ENCODE measurements at places on chromosomes 4 and X.

- no peak for DNase-seq
Measured at GRCh38 chrX:16076834-16077233, 46.5 kb upstream of the GRPR start.

DNA sequence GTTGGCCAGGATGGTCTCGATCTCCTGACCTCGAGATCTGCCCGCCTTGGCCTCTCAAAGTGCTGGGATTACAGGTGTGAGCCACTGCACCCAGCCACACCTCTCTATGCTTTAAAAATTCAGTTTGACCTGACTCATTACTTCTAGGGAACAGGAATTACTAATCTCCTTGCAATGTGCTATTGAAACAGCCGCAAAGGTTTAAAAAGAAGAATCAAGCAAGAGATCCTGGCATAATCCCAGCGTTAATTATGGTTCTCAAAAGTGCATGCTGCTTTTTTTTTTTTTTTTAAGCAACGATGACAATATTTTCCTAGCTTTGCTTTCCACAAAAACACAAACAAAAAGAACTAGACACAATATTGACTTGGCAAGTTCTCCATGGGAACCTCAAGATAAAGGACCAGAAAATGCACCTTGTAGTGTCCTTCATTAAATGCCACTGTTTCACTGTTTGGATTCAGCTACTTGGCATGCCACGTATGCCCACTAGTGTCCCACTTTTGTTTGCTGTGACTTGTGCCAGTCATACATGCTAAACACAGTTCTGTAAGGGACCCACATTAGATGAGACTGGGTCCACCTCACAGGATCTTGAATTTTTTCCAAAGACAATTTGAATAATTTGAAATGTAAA lies 112.6 kb upstream of the PPARGC1A start:
- DNase-seq = no peak

DNA sequence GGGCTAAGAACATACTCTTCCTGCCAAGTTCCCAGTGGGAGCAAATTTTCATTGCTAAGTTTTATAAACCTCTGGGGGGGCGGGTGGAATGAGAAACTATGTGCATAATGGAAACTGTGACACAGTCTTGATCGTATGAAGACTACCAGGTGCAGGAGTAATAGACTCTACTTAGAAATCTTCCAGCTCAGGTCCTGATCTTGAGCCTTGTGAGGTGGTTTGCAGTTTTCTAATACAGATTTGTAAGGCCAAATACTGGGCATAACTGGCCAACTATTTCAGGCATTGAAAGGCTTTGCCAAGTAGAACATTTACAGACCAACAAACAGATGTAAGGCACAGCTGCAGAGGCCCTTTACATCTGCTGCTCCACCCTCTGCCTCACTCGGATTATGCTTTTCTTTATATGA lies 89.7 kb upstream of the CBR4 start:
- no peak for DNase-seq

GRCh38 chr4:7980036-7980435 lies 40.4 kb upstream of the AFAP1 start:
- no peak for DNase-seq

DNA sequence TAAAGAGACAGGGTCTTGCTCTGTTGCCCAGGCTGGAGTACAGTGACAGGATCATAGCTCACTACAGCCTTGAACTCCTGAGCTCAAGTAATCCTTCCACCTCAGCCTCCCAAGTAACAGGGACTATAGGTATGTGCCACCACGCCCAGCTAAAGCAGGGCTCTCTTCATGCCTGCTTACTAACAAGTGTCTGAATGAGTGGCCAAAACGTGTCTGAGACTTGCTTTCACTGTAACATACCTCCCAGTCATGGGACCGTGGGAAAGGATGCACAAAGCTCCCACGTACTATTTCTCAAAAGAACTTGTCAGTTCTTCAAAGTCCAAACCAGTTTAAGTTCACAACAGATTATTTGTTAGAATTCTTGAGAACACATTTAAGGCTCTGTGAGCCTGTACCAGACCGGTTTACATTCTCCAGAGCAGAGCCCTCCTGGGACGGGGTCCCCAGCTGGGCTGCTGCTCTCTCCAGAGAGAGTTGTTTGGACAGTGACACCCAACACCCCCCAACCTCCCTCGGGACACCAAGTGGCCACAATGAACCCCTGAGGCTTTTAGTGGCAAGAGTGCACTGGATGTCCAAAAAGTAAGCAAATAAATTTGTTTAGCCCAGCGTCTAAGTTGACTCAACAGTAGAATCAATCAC lies 24.1 kb downstream of the SH3KBP1 start:
- no peak for DNase-seq

DNA sequence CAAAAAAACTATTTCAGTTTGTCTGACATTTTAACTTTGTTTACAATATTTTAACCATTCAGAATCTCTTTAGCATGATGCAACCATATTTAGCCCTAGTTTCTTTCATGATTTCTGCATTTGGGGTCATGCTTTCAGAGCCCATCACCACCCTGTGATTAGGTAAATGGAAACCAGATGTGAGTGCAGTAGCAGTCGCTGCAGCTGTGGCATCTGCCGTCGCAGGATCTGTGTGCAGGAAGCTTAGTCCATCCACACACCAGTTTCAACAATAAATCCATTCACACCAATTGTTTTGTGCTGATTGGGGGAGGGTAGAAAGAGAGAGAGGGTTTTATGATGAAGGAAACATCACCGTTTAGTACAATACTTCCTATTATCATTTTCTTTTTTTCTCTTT lies 130.5 kb downstream of the CPEB2 start:
- no peak for DNase-seq

GRCh38 chr4:152448038-152448707 lies 87.7 kb downstream of the FBXW7 start:
- DNase-seq = no peak

GRCh38 chr4:6724421-6725111 lies 8.6 kb downstream of the BLOC1S4 start:
- no peak for DNase-seq

GRCh38 chrX:46837558-46838485 lies 979 bp downstream of the RP2 start:
- DNase-seq = no peak

- DNase-seq = no peak
Measured at GRCh38 chr4:94370533-94371254, 28.1 kb upstream of the HPGDS start.

- no peak for DNase-seq
Measured at GRCh38 chr4:25874655-25875054, 11.9 kb upstream of the SEL1L3 start.

DNA sequence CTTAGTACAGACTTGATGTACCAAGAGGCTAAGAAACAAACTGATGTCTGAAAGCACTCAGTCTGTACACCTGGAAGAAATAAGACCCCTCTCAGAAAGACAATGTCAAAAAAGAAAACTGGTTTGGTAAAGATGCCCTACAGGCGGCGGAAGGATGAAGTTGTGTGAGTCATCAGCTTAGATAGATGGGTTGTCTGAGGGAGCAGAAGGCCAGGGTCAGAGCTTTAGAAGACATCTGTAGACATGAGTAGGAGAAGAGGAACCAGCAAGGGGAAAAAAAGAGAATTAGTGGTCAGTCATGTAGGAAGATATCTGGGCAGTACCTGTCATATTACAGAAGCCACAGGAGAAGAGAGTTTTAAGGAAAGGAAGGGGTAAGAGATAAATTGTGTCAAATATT lies 8.3 kb downstream of the SRPX2 start:
- no peak for DNase-seq

- no peak for DNase-seq
Measured at GRCh38 chrX:68571610-68572311, 72.9 kb downstream of the YIPF6 start.

GRCh38 chr4:165738571-165738970 lies 134.5 kb upstream of the TLL1 start:
- no peak for DNase-seq

- no peak for DNase-seq
Measured at GRCh38 chrX:45715748-45716147, 515.1 kb upstream of the DIPK2B start.

DNA sequence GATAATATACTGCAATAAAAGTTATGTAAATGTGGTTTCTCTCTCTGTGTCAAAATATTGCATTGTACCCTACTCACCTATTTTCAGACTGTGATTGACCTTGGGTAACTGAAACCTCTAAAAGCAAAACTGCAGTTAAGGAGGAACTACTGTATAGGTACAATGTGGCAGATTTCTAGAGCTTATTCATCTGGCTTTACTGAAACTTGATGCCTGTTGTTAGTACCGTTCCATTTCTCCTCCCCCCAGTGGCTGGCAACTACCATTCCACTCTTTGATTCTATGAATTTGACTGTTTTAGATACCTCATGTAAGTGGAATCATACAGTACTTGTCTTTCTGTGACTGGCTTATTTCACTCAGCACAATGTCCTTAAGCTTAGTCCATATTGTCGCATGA lies 61.9 kb downstream of the HOPX start:
- DNase-seq = no peak

GRCh38 chr4:147629783-147630730 lies 12.9 kb downstream of the TMEM184C start:
- DNase-seq = no peak

DNA sequence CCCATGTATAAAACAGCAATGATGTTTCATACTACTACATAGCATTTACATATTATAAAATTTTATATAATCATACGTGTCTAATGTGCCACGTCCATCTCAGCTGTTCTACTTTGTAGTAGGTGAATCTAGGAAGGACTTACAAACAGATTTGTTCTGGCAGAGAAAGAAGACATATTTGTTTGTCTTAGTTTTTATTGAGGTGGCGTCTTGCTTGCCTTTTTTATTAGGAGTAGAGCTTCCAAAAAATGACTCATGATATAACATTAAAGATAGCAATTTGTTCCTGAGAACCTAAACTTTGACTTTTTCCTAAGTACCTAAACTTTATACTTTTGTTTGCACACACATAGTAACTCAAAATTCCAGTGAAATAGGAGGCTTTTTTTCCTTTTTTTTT lies 64.6 kb downstream of the CLDN22 start:
- DNase-seq = no peak

GRCh38 chr4:105276361-105277104 lies 129.9 kb downstream of the TET2 start:
- no peak for DNase-seq

Measured in omental fat pad (tissue), 4 donors.